ENCODE measurements at places on chromosomes 1 and 21.

- no peak for DNase-seq
Measured at GRCh38 chr1:94773296-94773809, 46.8 kb upstream of the SLC44A3 start.

DNA sequence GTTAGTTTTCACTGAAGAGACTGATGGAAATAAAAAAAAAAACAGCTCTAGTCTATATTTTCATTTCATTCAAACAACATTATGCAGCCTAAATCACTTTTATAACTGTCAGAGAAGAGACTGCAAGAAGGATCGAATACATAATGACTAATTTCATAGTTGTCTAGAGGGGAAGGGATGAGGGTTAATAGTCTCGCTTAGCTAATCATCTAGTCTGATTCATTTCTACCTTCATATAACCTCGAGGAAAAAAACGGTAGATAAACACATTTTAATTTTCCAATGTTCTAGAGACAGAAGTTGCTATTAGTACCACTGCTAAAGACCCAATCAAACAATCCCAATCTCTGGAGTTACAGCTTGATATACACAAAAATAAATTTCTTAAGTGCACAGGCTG lies 3.5 kb downstream of the FUBP1 start:
- DNase-seq, result no peak

DNA sequence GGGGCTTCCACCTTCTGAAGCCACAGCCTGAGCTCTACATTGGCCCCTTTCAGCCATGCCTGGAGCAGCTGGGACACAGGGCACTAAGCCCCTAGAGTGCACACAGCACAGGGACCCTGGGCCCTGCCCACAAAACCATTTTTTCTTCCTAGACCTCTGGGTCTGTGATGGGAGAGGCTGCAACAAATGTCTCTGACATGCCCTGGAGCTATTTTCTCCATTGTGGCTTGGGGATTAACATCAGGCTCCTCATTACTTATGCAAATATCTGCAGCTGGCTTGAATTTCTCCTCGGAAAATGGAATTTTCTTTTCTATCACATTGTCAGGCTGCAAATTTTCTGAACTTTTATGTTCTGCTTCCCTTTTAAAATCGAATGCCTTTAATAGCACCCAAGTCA lies 795.7 kb downstream of the LTN1 start:
- no peak for DNase-seq

DNA sequence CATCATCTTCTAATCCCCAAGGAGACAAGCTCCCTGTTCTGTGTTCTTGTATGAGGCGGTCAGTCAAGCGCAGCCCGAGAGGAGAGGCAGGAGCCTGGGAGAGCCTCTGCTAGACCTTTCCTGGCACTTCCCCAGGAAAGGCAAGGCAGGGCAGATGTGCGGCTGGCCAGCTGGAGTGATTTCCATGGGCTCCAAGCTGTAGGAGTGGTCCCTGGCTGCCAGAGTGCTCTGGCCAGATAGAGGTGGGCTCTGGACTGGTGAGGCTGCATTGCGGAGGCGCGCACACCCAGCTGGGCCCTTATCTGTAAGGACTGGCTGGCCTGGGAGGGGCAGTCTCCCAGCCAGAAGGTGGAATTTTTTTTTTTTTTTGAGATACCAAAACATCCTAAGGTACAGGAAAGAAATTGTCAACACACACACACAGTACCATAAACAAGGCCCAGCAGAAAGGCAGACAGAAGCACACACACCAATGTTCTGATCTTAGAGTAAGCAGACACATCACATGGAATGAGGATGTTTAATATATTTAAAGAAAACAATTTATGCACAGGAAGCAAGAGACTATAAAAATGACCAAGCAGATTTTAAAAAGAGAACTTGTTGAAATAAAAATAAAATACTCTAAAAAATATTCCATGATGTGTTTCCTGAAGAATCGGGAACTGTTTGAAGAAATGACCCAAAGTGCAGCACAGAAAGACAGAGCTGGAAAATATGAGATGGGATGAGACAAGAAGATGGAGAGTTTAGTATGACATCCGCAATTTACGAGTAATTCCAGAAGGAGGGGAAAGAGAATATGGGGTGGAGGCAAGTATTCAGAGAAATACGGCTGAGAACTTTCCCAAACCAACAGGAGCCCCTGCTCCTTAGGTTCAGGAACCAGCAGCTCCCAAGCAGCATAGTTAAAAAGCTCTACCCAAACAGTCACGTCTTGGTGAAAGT lies 13.4 kb downstream of the IBA57 start:
- DNase-seq, result no peak

DNA sequence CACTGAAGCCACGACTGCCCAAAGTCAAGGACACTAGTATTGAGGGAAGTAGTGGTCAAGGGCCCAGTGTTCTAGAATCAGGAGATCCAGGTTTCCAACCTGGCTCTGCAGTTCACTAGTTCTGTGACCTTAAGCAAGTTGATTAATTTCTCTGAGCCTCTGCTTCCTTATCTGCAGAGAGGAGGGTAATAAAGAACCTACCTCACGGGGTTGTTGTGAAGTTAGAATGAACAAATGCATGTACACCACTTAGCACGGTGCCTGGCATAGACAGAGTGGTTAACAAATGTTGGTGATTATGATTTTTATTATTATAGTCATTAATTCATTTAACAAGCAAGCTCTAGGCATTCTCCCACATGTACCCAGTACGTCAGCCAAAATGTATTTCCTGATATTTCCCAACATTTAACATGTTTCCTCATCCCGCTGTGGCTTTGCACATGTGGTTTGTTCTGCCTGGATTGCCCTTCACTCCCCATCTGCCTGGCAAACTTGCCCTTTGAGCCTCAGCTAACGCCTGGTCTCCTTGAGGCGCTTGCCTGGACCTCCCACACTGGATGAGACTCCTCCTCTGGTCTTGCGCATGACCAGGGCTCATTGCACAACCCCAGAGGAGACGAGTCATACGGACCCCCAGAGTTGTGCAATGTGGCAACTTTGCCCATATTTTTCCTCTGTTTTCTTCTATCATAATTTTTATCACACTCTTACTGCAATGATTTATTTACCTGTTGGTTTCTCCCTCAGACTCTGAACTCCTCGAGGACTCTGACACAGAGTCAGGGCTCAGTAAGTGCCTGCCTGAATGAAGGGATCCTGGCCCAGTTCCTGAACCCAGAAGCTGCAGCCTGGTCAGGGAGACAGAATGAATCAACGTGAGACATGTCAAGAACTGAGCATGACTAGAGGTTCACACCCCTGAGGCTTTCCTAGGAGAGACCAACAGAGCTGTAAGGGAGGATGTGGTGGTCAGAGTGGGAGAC lies 20.7 kb upstream of the MFSD2A start:
- DNase-seq, result no peak

GRCh38 chr1:41812453-41812852 lies 106.3 kb downstream of the HIVEP3 start:
- no peak for DNase-seq

DNA sequence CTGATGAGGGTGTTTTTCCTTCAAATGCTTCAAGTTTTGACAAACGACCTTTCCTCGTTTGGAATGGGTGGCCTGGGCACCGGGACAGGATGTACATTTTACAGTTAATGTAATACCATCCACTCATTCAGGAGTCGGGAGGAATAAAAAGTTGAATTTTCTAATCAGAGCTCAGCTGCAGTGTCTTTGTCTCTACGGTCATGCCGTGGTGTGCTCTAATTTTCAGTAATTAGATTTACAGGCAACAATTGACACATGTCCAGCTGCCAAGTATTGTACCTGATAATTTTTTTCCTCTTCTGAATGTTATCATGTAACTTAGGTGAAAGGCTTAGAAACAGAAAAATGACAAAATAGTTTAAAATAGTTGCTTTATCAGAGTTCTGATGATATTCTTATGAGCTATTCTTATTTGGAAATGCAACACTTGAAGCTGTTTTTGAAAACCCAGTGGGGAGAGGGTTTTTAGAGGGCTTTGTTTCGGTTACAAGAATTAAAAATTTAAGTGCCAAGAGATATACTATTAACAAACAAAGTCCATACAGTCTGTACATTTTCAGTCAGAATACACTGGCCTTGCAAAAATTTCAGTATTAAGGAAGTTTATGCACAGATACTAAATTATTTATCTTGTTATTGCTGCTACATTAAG lies 1.0 kb downstream of the CDKN2C start:
- DNase-seq, result no peak
